ENCODE measurements at places on chromosomes 3 and 15. TPM values are rescaled to one million over a fixed set of nuclear protein-coding genes. Genes with fewer than 3 reads are reported as not detected.
A peak's percentile ranks its signal among the peaks of the same experiment; 100 is the strongest.

- DNase-seq = no peak
These were observed 28.8 kb downstream of the ATG7 start for GRCh38 chr3:11300970-11301369.

DNA sequence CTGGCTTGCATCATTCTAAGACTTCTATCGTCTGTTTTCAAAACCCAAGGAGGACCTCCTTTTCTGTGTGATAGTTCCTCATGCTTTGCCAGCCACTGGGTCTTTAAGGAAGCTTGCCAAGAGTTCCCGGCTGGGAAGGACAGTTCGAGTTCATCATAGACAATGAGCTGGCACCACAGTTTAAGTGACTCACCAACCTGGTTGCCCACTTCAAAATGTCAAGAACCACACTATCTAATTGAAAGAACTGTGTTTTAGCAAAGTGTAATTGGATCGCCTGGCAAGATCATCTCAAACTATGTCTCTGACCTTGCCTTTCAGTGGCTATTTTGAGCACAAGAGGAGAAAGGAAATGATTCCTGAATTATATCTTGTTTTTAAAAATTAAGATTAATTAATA, 27.9 kb downstream of the SOX2 start:
- no peak for DNase-seq

DNA sequence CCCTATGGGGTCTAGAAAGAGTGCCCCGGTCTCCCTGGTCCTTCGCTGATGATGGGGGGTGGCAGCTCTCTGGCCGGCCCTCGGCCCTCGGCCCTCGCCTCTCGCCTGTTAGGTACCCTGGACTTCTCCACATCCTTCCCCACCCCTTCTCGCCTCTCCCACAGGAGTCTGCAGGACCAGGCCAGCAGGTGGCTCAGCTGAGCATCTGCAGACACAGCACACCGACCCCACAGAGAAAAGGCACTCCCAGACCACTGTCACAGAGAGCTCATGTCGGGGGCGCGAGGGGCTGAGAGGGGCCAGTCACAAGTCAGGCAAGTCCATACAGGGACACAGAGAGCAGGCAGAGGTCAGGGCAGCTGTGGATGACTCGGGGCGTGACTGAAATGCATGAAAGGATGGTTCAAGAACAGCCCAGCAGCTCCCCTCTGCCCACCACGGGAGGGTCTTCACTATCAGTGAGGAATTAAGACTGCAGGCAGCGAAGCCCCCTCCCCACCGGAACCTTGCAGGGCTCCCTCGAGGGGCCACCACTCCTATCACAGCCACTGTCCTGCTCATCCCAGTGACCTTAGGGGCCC, 181.7 kb upstream of the NSMCE3 start:
- peak; percentile 41 for DNase-seq

- no peak for DNase-seq
These were observed 1092.0 kb downstream of the DIPK2A start for GRCh38 chr3:145063616-145064015.

GRCh38 chr15:78983146-78983918, 38.5 kb upstream of the CTSH start:
- DNase-seq = no peak

DNA sequence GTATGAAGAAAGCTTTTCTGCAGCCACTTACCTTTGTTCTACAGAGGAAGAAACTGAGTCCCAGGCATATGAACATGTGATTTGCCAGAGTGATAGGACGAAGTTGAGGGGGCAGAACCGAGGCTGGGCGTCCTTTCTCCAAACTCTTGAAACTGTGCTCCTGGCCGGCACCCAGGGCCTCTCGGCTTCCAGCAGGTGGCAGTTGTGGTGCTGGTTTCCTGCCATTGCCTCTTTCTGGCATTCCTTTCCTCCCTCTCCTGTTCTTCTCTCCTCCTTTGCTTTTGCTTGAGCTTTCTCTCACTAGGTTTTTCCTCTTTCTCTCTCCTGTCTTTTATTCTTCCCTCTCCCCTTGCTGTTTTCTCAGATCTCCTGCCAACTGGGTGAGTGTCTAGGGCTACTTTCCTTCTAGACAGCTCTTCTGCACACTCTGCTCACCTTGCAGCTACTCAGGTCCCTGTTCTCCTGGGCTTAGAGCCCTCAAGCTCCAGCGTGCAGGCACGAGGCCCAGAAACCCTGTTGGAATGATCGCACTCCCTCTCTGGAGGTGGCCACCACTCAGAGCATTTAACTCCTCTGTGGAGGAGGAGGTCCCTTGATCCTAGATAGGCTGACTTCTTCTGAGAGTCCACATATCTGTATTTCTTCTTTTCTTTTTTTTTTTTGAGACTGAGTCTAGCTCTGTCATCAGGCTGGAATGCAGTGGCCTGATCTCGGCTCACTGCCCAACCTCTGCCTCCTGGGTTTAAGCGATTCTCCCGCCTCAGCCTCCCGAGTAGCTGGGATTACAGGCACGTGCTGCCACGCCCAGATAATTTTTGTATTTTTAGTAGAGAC, 26.2 kb downstream of the TRAK1 start:
- peak; percentile 59 for DNase-seq

DNA sequence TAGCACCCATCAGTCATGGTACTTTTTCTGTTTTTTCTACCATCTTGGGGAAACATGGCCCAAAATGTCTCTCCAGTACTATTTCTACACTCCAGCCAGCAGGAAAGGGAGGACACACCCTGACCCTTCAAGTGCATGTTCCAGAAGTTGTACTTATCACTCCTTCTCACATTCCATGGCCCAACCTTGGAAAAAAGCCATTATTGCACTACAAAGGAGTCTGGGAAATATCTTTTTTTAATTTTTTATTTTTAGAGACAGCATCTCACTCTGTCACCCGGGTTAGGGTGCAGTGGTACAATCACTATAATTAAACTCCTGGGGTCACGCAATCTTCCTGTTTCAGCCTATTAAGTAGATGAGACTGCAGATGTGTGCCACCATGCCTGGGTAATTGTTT, 100.0 kb upstream of the PPP2R3A start:
- no peak for DNase-seq

GRCh38 chr3:8937064-8938020, 25.9 kb downstream of the RAD18 start:
- DNase-seq = no peak

- DNase-seq = no peak
These were observed 5.3 kb downstream of the CHST2 start for GRCh38 chr3:143124601-143125520.

GRCh38 chr3:44827196-44827595, 34.5 kb upstream of the TMEM42 start:
- DNase-seq = no peak

DNA sequence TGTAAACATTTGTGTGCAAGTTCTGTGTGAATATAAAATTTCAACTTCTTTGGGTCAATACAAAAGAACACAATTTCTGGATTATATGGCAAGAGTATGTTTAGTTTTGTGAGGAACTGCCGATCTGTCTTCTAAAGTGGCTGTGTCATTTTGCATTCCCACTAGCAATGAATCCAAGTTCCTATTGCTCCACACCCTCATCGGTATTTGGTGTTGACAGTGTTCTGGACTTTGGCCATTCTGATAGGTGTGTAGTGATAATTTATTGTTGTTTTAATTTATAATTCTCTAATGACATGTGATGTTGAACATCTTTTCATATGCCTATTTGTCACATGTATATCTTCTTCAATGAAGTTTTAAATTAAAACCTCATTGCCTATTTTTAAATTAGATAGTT, 58.2 kb upstream of the TMC3 start:
- no peak for DNase-seq

GRCh38 chr15:90400759-90401314, 12.8 kb downstream of the IQGAP1 start:
- DNase-seq = no peak

DNA sequence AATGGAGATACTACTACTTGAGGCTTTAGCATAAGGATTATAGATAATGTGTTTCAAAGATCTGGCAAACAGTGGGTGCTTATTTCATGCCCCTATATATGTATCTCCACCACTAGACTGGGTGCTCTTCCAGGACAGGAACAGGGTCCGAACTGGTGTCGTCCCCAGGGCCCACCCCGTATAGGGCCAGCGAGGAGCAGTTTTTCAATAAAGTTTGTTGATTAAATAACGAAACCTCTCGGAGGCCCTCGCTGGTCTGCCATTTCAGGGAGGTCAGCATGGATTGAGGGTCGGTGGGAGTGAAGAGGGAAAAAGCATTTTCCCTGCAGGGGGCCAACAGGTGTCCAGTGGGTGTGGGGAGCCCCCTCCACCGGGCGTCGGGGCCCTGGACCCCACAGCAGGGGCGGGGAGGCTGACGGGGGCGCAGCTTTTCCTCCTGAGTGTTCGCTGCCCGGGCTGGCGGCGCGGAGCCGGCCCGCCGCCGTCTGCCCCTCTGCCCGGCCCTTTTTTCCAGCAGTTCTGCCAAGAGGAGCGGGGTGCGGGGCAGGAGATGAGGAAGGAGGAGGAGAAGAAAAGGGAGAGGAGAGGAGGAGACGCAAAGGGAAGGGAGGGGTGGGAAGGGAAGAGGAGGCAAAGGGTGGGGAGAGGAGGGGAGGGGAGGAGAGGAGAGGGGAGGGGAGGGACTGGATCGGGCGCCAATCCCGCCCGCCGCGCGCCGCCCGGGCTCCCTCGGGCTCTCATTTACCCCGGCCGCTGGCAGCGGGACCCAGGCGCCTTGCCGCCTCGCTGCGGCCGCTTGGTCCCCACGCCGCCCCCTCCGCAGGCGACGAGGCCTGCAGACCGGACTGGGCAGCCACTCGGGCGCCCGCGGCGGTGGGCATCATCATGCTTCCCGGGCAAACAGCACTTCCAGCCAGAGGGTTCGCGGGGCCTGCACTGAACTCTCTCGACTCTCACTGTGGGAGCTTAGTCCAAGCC, 66.3 kb downstream of the ISG20 start:
- peak; percentile 67 for DNase-seq

GRCh38 chr3:149356044-149356592, 21.3 kb downstream of the TM4SF1 start:
- DNase-seq = no peak

DNA sequence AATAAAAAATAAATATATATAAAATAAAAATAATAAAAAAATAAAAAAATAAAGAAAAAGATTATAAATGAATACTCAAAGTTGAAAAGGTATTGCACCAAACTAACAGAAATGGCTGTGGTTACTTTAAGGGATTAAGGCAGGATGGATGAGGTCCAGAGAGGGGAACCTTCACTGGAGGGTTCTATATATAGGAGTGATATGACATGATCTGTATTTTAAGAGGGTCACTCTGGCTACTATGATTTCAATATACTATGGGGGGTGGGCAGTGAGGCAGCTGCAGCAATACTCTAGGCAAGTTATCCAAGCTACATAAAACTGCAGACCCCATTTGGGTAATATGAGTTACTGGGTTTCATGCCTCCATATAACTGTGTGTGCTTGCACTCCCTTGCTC, 24.6 kb downstream of the ACAD11 start:
- no peak for DNase-seq

- no peak for DNase-seq
These were observed 886.3 kb downstream of the ROBO1 start for GRCh38 chr3:78881501-78881900.

- no peak for DNase-seq
These were observed 98.0 kb downstream of the GMNC start for GRCh38 chr3:190764231-190765134.

- no peak for DNase-seq
These were observed 225.1 kb downstream of the SNRPN start for GRCh38 chr15:25179673-25180511.

DPPA4 gene
- 395 TPM for polyA plus RNA-seq

HTR3E gene
- not detected for polyA plus RNA-seq

LTK gene
- polyA plus RNA-seq = 0.06 TPM

MYD88 gene
- 31.1 TPM for polyA plus RNA-seq

ARGFX gene
- not detected for polyA plus RNA-seq

CACNA1D gene
- 2.5 TPM for polyA plus RNA-seq

ERC2 gene
- 16.4 TPM for polyA plus RNA-seq

DAZL gene
- polyA plus RNA-seq = 1.7 TPM

SPATA12 gene
- polyA plus RNA-seq = 0.93 TPM

MME gene
- 5.0 TPM for polyA plus RNA-seq

Data from H1 (cell line).